Naive thymus-derived CD4-positive, alpha-beta T cell (primary cell): ENCODE measurements at places on chromosomes 7 and 10. TPM values are rescaled to one million over a fixed set of nuclear protein-coding genes. Genes with fewer than 3 reads are reported as not detected.
A peak's percentile ranks its signal among the peaks of the same experiment; 100 is the strongest.

Gene CDK14
- 9.9 TPM for total RNA-seq

DNA sequence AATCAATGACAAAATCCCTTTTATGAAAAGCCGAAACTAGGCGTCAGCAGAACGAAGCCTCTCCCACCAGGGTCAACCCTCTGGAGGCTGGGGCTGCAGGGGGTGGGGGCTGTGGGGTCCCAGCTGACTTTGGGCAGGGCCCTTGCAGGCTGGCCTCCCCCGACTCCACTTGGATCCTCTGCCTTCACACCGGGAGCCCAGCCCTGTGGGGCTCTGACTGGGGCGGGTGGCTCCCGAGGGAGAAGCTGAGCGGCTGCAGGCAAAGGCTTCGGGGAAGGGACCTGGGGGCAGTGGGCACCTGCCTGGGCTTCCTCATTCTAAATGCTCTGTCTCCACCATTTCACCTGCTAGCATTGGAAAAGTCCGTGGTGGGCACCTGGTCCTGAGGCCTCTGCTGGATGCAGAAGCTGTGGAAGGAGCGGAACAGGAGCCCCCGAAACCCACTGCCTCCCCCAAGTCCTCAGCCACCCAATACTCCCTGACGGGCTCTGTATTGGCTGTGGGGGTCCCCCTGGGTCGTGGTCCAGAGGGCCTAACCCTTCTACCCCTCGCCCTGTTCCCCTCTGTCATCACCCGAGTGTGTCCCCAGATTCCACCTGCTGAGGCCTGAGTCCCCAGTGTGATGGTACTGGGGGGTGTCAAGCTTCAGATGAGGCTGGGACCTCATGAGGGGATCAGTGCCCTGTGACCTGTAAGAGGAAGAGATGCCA lies 108.6 kb downstream of the DNAJB6 start:
- H3K27me3 ChIP-seq = no peaks in the 10 kb centered on the region
- no peak for DNase-seq
- H3K4me3 ChIP-seq = no peak overlapping the region
- H3K4me1 ChIP-seq = no peaks in the 10 kb centered on the region

DNA sequence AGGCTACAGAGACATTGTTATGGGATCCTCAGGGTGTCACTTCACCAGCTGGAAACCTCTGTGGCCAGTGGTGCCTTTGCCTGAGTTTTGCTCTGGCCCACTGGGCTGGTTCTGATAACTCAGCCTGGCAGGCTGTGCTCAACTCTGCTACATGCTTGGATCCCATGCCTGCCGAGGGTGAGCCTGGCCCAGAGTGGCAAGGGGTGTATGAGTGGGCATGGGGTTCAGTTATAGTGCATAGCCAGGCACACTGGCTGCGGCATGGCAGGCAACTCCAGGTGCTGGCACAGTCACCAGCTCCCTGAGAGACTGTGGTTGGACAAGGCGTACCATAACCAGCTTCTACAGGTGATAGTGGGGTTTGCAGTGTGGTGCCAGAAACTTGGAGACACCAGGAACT lies 107.0 kb upstream of the PCDH15 start:
- H3K27me3 ChIP-seq = no peaks in the 10 kb centered on the region
- no peaks in the 10 kb centered on the region for H3K36me3 ChIP-seq
- no peaks in the 10 kb centered on the region for H3K4me1 ChIP-seq

Gene FGL2
- total RNA-seq = 129 TPM

Gene FXYD4
- not detected for total RNA-seq

DNA sequence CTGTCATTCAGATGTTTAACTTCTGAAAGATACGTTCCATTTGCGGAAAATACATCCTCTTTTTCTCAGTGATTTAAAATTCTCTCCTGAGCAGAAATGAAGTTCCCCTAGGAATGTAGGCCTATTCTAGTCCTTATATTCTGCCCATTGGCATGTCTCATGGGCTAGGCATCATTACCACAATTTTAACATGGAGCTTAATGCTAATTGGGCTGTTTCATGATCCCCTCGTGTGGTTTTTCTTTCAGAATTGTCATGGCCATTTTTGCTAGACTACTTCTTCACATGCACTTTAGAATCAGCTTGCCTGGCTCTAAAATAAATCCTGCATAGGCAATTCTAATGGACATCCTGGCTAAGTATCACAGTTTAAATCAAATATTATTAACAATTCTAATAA lies 1.0 kb downstream of the TMEM176B start:
- no peak overlapping the region for H3K4me3 ChIP-seq
- H3K4me1 ChIP-seq = peaks cover 15% of the 10 kb centered on the region
- H3K27me3 ChIP-seq = peaks cover 14% of the 10 kb centered on the region

- peak overlapping the region; percentile 36 for H3K4me3 ChIP-seq
- H3K36me3 ChIP-seq = no peaks in the 10 kb centered on the region
- H3K27ac ChIP-seq = peak overlapping the region; percentile 67
- H3K4me1 ChIP-seq = peaks cover 5% of the 10 kb centered on the region
Measured at GRCh38 chr7:105389088-105389650, 448 bp upstream of the SRPK2 start.

DNA sequence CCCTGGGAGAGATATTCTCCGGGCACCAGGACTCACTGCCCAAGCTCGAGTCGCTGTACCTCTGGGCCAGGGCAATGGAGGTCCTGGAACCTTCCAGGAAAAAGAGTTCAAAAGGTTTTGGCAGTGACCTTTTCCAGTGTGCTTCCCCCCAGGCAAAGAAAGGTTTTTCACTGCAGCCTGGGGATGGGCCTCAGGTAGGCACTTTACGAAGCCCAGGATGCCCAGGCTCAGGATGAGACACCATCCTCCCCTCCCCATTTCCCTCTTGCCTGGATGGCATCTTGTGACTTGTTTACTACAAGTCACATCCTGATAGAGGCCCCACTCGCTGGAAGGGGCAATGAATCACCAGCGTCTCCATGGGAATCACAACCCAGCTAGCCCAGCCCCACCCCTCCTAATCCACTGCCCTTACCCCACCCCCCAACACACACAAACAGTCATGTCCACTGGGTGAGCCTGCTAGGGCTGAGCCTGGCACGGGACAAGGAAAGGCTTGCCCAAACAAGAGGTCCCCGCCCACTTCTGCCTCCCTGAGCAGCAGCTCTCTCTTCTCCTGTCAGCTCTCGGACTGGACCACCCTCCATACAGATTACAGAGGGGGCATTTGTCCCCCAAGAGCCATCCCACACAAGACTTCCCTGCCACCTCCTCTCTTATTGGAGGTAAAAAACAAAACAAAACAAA lies 93.8 kb upstream of the SMNDC1 start:
- H3K4me1 ChIP-seq = no peaks in the 10 kb centered on the region
- no peaks in the 10 kb centered on the region for H3K27me3 ChIP-seq
- no peak overlapping the region for H3K27ac ChIP-seq
- no peak overlapping the region for H3K4me3 ChIP-seq

Gene TLX1
- not detected in 2 replicates for total RNA-seq

Gene SPDYE6
- not detected in 2 replicates for total RNA-seq

DNA sequence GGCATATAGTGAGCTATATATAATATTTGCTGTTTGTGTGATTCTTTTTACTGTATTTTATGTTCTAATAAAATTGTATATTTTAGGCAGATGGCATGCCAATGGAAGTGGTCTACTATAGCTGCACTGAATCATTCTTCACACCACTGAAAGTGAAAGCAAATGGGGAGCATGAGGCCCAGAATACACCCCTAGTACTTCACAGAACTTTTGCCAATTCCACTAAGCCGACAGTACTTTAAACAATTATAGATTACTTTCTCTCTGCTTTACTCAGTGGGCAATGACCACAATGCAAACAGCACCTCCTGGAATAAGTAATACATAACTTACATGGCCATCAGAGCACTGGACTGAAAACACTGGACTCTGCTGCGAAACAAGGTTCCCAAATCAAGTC lies 70.2 kb downstream of the ANKRD26 start:
- no peak for DNase-seq
- no peak overlapping the region for H3K4me3 ChIP-seq
- H3K36me3 ChIP-seq = peaks cover 4% of the 10 kb centered on the region
- H3K27me3 ChIP-seq = no peaks in the 10 kb centered on the region
- H3K27ac ChIP-seq = no peak overlapping the region

Gene DBF4
- 44.2 and 46.5 TPM in 2 replicates for total RNA-seq

Gene TRPV6
- 0.05 TPM for total RNA-seq

Gene EPHB4
- total RNA-seq = 13.2 TPM

Gene CYP2C9
- total RNA-seq = not detected

Gene HOXA4
- total RNA-seq = not detected

Gene AMPH
- not detected for total RNA-seq

DNA sequence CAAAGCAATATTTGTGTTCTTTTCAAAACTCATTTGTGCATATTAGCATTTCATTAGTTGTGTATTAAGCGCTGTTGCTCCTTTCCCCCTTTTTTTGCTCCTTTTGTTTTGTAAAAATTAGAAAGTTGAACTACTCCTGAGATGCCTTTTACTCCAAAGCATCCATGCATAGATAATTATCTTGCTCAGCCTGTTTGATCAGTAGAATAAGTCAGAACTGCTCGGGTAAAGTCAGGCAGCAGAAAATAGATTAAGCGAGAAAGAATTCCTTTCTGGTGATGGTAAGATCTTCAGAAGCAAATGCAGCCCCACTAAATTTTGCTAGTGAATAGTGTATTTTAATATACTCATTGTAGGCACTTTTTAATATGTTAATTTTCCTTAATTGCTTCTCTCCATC lies 227.1 kb downstream of the TEX36 start:
- H3K27me3 ChIP-seq = no peaks in the 10 kb centered on the region
- no peak overlapping the region for H3K4me3 ChIP-seq
- no peaks in the 10 kb centered on the region for H3K4me1 ChIP-seq
- no peaks in the 10 kb centered on the region for H3K36me3 ChIP-seq
- no peak overlapping the region for H3K27ac ChIP-seq

- no peaks in the 10 kb centered on the region for H3K4me1 ChIP-seq
- H3K4me3 ChIP-seq = no peak overlapping the region
- no peak for DNase-seq
- H3K36me3 ChIP-seq = no peaks in the 10 kb centered on the region
Measured at GRCh38 chr7:70063927-70064326, 465.7 kb downstream of the AUTS2 start.

Gene CLEC5A
- total RNA-seq = 0.92 TPM

Gene HOXA9
- 1.7 TPM for total RNA-seq

DNA sequence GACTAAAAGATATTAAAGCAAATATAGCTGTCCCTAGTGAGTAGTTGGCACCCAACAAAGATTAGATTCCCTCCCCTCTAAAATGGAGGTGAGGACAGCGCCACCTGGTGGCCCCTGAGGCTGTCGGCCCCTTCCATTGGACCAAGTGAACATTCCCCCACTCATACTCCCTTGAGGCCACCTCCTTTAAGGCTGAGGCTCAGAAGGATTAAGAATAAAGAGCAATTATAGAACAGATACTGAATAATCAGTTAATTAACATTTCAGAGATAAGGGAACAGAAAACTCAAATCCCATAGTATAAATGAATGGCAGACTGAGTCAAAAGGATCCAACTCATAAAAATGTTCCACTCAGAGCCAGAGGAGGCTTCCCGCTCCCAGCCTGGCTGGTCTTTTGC lies 130.4 kb upstream of the GHITM start:
- no peaks in the 10 kb centered on the region for H3K27me3 ChIP-seq
- H3K36me3 ChIP-seq = no peaks in the 10 kb centered on the region
- no peaks in the 10 kb centered on the region for H3K4me1 ChIP-seq
- H3K27ac ChIP-seq = no peak overlapping the region

DNA sequence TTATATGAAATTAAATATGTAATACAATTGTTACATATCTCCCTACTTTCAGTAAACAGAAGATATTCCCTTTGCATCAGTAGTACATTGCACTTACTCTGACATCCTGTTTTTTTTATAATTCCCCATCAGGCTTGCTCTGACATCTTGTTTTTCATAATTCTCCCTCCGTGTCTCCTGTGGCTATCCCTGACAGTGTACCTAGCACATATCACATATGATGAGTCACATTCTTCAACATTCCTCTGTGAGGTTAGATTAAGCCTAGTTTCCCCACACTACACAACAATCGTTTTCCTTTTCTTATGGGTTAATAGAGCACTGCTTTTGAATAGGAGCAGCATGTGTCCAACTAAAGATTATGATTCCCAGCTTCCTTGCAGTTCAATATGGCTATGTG lies 250.6 kb upstream of the NPVF start:
- no peak for DNase-seq
- no peaks in the 10 kb centered on the region for H3K4me1 ChIP-seq
- H3K27me3 ChIP-seq = no peaks in the 10 kb centered on the region
- no peak overlapping the region for H3K4me3 ChIP-seq

DNA sequence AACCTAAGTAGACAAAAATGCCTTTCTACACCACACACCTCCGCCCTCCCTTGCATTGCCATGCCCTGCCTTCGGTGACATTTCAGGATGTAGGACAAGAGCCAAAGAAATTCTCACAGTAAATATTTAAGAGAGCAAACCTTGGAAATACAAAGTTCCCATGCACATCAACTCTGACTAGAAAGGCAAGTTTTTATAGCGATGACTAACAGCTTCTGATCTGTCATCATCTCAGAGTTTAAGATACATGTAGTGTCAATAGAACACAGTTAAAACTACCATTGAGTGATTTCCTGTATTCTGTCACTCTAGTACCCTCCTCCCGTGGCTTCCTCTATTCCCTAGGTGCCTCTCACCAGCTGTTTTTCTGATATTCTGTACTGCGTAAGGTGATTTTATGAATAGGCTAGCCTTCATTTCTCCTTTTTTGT lies 20.7 kb downstream of the SLC16A9 start:
- no peaks in the 10 kb centered on the region for H3K4me1 ChIP-seq
- H3K27ac ChIP-seq = no peak overlapping the region
- no peak for DNase-seq
- H3K36me3 ChIP-seq = no peaks in the 10 kb centered on the region

DNA sequence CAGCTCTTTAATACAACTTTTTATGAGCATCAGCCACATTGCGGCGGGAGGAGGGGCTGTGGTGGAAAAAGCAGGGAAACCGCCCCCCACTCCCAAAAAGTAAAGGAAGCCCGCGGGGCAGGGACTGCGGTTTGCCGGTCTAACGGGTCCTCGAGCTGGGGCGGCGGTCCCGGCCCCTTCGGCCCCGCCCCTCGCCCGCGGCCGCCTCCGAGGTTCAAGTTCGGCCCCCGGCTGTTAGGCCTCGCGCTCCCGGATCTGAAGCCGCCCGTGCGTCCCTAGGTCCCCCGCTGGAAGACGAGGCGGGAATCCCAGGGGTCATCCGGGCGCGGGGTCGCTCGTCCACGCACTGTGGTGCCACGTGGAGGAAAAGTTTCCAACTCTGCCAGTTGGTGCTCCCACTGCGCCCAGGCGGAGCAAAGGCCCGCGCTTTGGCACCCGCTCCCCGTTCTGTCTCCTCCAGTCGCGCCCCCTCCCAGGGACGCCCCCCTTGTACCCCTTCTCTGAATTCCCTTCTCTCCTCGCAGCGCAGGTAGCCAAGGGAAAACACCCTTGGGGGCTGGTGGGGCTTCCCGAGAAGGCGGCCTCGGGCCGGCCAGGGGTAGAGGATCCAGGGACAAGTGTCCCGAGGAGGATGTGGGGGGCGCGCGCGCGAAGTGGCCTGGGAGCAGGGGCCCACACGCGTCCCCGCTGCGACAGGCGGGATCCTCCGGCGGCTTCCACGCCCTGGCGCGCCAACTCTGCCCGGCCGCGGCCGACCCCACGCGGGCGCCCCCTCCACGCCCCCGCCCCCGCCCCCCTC lies 798 bp upstream of the AUTS2 start:
- H3K27ac ChIP-seq = no peak overlapping the region
- no peak for DNase-seq
- peak overlapping the region; percentile 27 for H3K4me3 ChIP-seq
- peaks cover 9% of the 10 kb centered on the region for H3K27me3 ChIP-seq

- no peaks in the 10 kb centered on the region for H3K4me1 ChIP-seq
- no peaks in the 10 kb centered on the region for H3K36me3 ChIP-seq
- H3K27me3 ChIP-seq = no peaks in the 10 kb centered on the region
- no peak overlapping the region for H3K4me3 ChIP-seq
- no peak for DNase-seq
Measured at GRCh38 chr10:130790339-130790738, 521.2 kb downstream of the TCERG1L start.

GRCh38 chr10:88421590-88421989 lies 161.5 kb downstream of the RNLS start:
- no peaks in the 10 kb centered on the region for H3K36me3 ChIP-seq
- H3K27me3 ChIP-seq = no peaks in the 10 kb centered on the region
- no peak overlapping the region for H3K27ac ChIP-seq
- no peak overlapping the region for H3K4me3 ChIP-seq
- H3K4me1 ChIP-seq = no peaks in the 10 kb centered on the region
